ENCODE measurements at places on chromosomes 2 and 18. TPM values are rescaled to one million over a fixed set of nuclear protein-coding genes. Genes with fewer than 3 reads are reported as not detected.

- DNase-seq, result peak; percentile 16
Observed at GRCh38 chr18:43661570-43661969, 384.3 kb upstream of the SYT4 start.

The FANCL gene
- total RNA-seq, result 52.3 TPM

DNA sequence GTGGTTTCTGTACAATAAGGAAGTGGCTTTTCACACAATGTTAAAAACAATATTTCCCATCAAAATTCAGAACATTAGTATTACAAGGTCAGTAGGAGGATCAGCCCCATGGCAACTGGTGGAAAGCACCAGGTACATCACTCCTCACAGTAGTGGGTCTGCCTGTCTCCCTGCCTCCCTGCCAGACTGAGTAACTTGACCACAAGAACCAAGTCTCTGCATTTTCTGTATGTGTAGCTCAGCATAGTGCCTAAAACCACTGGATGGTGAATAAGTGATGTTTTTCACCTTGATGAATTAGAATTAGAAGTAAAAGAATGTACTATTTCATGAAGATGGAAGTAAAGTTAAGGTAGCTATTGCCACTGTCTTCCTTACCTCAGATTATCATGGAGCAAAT, 4.1 kb upstream of the WDR7 start:
- DNase-seq, result no peak

DNA sequence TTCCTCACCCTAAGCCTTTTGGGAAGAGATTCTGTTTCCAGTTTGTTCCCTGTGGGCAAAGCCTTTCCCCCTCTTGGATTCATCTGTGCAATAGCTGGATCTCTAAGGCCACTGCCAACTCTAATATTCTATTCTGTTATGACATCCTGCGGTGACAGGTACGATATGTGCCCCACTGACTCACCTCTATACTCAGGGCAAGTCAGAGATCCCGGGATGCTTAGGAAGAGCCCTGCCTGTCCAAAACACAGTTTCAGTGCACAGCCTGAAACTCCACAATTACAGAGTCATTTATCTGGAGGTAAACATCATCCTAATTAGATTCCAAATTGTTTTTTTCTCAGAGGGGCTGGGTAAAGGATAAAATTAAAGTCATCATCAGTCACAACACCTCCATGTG, 190.2 kb downstream of the TFCP2L1 start:
- DNase-seq, result no peak

GRCh38 chr2:169007356-169007755, 23.8 kb downstream of the ABCB11 start:
- DNase-seq, result no peak

DNA sequence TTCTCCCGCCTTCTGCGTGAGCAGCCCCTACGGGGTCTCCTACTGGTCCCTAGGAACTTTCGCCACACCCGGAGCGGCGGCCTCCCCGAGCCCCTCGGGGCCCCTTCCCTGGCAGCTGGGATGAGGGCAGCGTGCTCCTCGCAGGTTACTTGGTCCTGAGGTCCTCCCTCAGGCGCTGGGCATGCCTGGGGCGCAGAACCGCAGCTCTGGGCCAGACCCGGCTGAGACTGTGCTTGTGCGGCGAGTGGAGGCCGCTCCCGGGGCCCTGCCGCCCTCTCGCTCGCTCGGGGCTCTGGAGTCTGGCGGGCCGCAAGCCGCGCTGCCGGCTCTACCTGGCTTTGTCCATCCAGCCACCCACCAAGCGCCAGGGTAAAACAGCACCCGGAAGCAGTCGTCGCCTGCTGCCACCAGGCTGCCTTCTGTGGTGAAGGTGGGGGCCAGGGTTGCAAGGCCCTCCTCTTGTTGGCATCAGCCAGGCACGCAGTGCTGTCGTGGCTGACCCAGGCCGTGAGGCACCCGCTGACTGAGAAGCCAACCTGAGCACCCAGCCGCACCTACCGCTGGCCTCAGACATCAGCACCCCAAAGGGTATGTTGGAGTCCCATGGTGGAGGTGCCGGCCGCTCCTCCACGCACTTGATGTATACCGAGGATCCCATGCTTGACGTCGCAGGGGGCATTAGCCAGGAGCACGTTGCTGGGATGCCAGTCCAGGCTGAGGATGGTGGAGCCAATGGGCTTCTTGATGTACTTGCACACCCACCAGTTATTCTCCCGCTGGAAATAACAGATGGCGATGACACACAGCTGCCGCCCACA, 46.1 kb upstream of the PTH2R start:
- peak; percentile 14 for DNase-seq

The LOXHD1 gene
- total RNA-seq, result 11.3 TPM

DNA sequence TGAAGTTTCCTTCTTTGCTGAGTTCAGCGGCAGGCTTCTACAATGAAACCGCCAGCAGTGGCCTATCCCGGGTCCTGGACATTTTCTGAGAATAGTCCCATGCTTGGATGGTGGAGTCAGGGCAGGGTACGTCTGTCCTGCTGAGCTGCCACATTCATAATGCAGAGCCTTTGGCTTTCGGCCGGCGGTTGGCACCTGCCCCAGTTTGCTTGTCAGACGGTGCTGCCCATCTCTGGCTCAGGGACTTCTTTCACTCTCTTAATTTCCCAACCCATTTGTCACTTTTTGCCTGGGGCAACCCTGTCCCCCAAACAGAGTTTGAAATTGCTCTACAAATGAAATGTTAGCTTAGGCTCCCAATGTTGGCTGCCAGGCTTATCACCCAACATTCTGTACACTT, 57.2 kb downstream of the SOX11 start:
- no peak for DNase-seq

The LBH gene
- total RNA-seq, result 23.9 TPM

GRCh38 chr18:54742659-54743604, 85.3 kb upstream of the RAB27B start:
- DNase-seq, result peak; percentile 62

The SSB gene
- total RNA-seq, result 67.2 TPM

GRCh38 chr18:29779096-29779495, 1263.4 kb downstream of the DSC3 start:
- DNase-seq, result no peak

DNA sequence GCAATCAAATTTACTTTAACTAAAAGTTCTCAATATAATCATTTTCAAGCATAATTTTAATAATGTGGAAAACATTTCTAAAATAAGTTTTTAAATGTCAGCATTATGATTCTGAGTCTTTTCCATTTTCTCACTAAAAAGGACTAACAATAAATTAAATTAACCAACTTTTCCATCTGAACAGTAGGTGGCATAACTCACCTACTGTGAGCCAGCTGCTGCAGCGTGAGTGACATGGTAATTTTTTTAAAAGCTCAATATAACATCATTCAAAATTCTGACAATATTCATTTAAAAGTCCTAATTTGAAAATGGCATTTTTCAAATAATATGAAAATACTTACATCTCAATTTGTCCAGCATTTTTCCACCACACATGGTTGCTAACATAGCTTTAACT, 66.5 kb downstream of the DTNB start:
- DNase-seq, result no peak

The SFTPB gene
- not detected for total RNA-seq

GRCh38 chr2:231890896-231891513, 35.2 kb downstream of the NPPC start:
- no peak for DNase-seq

DNA sequence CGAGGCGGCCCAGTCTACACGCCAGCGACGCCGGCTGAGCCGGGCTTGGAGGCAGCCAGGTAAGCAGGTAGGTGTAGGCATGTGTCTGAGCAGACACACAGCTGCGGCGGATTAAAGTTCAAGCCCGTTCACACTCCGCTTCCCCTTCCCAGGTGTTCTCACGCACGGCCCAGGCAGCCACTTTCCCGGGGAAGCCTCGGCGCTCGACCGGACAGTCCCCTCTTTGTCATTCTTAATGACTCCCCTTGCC, 367 bp downstream of the TGFA start:
- DNase-seq, result no peak

GRCh38 chr2:39531220-39531777, 94.2 kb upstream of the MAP4K3 start:
- no peak for DNase-seq

DNA sequence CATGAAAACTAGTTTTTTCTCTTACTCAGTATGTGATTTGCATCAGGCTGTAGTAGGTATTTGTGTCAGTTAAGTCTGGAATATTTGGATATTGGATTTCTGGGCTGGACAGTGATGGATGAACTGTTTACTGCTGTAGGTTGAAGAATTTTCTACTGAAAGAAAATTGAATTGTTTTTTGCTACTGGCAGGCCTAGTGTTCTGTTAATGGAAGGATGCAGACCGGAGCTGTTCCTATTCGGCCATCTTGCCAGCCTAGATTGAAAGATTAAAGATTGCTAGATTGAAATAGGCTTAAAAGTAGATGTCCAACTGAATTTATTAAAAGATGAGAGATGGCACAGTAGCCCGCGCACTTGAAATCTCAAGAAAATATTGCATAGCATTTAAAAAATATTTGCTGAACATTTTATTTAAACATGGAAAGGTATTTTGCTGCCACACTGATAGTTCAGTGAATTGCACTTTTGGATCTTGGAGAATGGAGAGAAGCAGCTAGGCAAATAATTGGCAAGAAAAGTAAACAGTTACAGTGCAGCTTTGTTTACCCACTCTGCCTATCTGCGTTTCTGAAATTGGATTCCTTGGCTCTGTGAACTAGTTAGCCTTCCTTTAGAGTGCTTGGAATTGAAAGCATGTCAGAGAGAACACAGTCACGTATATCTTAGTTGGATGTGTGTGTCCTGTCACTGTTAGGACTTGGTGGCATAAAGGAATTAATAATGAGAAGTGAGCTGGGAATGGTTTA, 54.1 kb downstream of the EPB41L5 start:
- DNase-seq, result no peak

The OSR1 gene
- total RNA-seq, result 8.9 TPM

DNA sequence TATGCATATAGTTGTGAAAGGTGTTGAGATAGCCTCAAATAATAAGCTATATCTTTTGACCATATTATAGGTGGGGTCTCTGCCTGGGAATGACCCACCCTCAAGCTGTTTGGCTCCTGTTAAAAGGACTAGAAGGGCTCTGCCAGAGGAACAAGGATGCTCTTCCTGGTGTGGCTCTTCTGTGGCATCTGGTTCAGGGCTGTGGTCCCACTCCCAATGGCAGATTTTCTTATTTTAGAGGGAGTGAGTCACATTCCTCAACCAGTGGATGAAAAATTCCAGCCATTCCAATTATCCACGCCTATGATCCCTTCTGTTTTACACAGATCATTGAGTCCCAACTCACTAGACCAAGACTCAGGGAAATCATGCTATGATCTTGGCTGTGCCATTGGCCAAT, 119.9 kb downstream of the PARD3B start:
- DNase-seq, result no peak

- DNase-seq, result no peak
Observed at GRCh38 chr2:62435720-62436119, 70.3 kb downstream of the TMEM17 start.

The EMILIN1 gene
- total RNA-seq, result 50.7 TPM
